ENCODE measurements at places on chromosomes 5 and 9. TPM values are rescaled to one million over a fixed set of nuclear protein-coding genes. Genes with fewer than 3 reads are reported as not detected.
A peak's percentile ranks its signal among the peaks of the same experiment; 100 is the strongest.

Gene CTSL
- total RNA-seq = 87.3 TPM

GRCh38 chr5:38948501-38948900, 102.7 kb downstream of the OSMR start:
- no peak for DNase-seq

GRCh38 chr9:73743826-73744225, 592.2 kb downstream of the ANXA1 start:
- no peak for DNase-seq

DNA sequence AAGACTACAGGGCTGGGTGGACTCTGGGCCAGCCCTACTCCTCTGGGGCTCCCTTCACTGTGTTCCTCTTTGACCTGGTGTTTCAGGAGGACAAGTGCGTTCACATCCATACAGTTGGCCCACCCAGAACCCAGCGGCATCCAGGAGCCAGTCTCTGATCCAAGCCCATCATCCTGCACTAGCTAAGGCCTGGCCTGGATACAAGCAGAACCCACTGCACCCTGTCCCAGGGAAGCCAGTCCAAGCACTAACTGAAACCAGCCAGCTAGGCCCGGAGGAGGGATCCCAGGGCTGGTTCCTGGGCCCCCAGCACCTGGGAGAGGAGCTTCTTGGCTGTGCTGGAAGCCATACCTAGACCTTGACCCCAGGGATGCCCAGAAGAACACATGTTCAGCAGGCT, 4.1 kb upstream of the GBGT1 start:
- no peak for DNase-seq

Gene LECT2
- not detected for total RNA-seq

- no peak for DNase-seq
These were observed 42.1 kb downstream of the PPP1R2B start for GRCh38 chr5:156892223-156892622.

GRCh38 chr5:95283022-95283615, 1.8 kb downstream of the MCTP1 start:
- no peak for DNase-seq

DNA sequence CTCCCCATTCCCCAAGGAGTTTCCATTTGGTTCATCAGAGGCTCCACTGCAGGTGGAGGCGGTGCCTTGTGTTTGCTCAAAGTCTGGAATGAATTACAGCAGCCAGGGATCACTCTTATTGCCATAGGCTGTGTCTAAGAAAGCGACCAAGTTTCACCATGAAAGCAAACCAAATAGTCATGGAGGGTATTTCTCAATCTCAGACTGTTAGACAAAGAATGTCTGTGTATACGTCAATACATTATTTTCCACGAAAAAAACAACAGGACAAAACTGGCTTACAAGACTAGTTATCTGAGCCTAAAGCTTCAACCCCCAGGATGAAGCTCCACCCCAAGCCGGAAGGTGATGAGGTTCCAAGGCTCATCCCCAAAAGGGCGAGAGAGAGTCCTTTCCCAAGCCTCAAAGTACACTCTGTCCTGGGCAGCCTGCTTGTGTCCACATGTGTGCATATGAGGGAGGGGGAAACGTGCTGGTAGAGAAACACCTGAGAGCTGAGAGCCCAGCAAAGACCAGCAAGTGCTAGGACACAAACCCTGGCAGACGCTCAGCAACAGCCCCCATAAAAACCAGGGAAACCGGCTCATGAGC, 4.3 kb downstream of the B4GALT1 start:
- DNase-seq = peak; percentile 90

- DNase-seq = no peak
These were observed 632.6 kb upstream of the SEMA6A start for GRCh38 chr5:117207088-117207668.

DNA sequence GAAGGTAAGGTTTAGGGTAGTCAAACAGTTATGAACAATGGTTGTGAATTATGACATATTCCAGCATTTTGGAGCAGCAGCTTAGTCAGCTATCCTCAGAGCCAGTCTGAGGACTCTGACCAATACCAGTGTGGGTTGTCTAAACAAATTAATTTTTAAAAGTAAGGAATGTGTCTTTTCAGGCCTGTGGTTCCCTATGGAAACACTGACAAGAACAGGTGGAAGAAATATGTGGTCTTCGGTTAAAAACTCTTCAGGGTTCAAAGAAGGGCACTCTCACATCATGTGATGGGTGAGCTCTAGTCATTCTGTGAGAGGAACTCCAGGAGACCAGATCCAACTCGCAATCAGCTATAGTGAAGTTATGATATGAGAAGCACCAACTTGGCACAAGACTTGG, 33.5 kb upstream of the ALDOB start:
- DNase-seq = no peak

Gene FCN2
- total RNA-seq = not detected

- no peak for DNase-seq
These were observed 113.1 kb upstream of the PCSK1 start for GRCh38 chr5:96546120-96546519.

- no peak for DNase-seq
These were observed 120.2 kb downstream of the SEMA6A start for GRCh38 chr5:116454417-116454927.

Gene SELENOP
- 228 TPM for total RNA-seq

Gene STRBP
- total RNA-seq = 24.5 TPM

- DNase-seq = no peak
These were observed 6.6 kb downstream of the GRK6 start for GRCh38 chr5:177432839-177433657.

Gene UNC5A
- total RNA-seq = 1.5 TPM

DNA sequence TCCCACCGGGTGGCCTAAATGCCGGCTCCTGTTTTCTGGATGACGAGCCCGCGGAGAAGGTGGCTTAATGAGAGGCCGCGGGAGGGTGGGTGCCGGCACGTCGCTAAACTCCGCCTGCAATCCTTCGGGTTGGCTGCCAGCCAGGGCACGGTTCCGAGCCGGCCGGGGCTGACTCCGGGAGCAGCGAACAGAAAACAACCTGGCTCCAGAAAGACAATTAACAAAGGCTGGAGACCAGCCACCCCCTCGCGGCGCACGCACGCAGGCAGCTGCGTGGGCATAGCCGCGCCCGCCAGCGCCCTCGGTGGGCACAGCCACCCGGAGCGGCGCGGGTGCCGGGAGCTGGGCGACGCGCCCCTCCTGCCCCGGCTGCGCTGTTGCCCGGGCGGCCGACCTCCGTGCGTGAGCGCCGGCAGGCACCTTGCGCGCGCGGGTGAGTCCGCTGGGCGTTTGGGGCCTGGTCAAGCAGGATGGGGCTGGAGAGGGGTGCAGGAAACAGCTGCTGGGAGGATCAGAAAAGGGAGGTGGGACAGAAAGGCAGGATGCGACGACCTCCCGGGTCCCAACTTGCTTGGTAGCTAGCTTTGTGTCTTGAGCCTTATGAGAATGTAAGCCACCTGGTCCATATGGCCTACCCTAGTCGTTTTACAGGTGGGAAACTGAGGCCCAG, at the start of gene ARHGEF37:
Gene ARHGEF37 (plus strand): TSS at position 307 of the 670 bp plus-strand sequence. CDS start 16,272 bp downstream, outside the sequence.
- peak; percentile 89 for DNase-seq

Gene FIBCD1
- 13.2 TPM for total RNA-seq

GRCh38 chr5:61811052-61811451, 479.0 kb downstream of the ZSWIM6 start:
- no peak for DNase-seq

Gene GADD45G
- total RNA-seq = 28.4 TPM

Measured in prostate gland (tissue), 2 donors.